ENCODE measurements at places on chromosomes 13 and 19.

DNA sequence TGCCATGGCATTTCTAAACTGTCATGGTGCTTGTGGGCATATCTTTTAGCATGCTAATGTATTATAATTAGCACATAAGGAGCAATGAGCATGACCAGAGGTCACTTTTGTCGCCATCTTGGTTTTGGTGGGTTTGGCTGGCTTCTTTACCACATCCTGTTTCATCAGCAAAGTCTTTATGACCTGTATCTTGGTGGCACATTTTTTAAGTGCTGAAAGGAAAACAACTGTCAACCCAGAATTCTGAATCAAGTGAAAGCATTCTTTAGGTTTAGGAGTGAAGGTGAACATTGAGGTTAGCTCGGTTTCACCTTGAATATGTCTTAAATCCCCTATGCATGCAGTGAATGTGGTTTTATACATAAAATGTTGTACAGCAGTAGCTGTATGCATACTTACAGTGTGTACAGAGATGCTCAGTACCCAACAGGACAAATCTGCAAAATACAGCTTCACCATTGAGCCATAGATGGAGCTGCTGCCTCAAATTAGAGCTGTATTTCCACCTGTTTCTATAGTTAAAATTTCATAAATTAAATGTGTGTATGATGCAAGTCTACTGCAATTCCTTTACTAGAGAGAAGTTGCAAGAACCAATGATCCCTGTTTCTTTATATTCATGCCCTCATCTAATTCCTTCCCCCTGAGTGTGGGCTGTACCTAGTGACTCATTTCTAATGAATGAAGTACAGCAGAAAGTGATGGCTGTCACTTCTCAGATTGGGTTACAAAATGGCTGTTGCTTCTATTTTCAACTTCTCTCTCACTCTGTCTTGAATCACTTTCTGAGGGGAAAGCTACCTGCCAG is 25.2 kb upstream of the IGSF23 start:
- no peak for DNase-seq

GRCh38 chr19:918481-919198 is 1.5 kb downstream of the KISS1R start:
- DNase-seq, result no peak

DNA sequence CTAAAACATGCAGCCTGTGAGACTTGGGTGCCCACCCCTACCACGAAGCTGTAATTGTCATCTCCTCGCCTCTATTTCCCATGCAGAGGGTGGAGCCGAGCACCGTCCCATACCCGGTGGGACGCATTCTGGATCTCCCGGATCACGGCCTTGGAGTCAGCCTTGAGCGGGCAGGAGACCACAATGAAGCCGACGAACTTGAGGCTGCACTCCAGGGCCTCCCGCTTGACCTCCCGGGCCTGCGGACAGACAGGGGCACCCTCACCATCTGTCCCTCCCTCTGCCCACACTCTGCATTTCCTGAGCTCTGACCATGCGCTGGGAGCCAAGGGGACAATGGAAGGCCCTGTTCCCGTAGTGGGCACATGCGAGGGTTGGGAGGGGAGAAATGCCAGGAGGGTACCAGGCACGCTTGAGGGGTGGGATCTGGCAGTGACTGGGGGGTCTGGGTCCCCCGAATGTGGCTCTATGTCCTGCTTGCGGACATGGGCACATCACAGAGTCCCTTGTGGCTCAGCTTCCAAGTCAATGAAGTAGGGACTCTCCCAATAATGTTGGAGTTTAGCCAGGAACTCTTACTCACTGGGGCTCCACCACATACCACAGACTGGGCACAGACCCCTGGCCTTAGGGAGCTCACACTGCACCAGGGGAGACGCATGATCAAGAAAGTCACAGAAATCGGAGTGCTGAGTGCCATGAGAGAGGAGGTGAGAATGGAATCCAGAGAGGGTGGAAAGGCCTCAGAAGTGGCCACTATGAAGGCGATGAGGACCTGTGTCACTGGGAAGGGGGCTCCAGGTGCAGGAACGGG is 9.2 kb upstream of the GMIP start:
- no peak for DNase-seq

DNA sequence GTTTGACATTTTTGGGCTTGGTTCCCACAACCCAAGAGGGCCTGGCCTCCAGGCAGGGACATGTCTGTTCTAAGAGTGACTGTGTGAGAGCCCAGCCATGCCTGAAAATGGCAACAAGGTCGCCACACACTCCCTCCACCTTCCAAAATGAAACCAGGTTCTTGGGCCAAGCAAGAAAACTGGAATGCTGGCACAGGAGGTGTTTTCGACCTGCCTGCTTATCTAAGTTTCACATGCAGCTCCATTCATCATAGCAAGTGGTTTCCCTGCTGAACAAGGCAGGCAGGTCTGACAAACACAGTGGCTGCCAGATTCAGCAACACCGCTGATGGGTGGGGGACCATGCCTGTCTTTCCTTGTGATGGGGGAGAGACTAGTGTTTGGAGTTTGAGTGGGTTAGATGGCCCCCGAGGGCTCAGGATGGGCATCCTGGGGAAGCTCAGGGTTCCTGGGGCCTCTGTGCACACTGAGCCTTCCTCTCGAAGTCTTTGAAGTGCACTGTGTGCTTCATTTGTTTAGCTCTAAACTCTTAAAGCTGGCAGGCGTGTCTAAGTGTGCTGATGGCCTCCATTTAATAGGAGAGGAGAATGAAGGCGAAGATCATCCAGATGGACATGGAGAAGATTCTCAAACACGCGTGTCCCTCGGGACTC is 17.9 kb upstream of the GAS6 start:
- no peak for DNase-seq

GRCh38 chr13:60329221-60329923 is 67.6 kb upstream of the TDRD3 start:
- no peak for DNase-seq

- no peak for DNase-seq
These were observed 3.4 kb downstream of the NUDT15 start for GRCh38 chr13:48040896-48041295.

GRCh38 chr13:74768521-74769085 is 634.4 kb upstream of the KLF12 start:
- DNase-seq, result no peak
